ENCODE measurements at places on chromosomes 6 and 20.

- no peak overlapping the region for H3K27ac ChIP-seq
- H3K36me3 ChIP-seq: peaks cover 29% of the 10 kb centered on the region
- no peaks in the 10 kb centered on the region for H3K27me3 ChIP-seq
- H3K4me1 ChIP-seq: peaks cover 11% of the 10 kb centered on the region
- DNase-seq: no peak
Measured at GRCh38 chr6:37483252-37483901, 16.3 kb downstream of the CCDC167 start.

GRCh38 chr6:143867236-143867635 lies 3.0 kb downstream of the ZC2HC1B start:
- H3K4me3 ChIP-seq: no peak overlapping the region
- H3K27me3 ChIP-seq: no peaks in the 10 kb centered on the region
- peaks cover 32% of the 10 kb centered on the region for H3K36me3 ChIP-seq
- peaks cover under 1% of the 10 kb centered on the region for H3K4me1 ChIP-seq

- no peak overlapping the region for H3K4me3 ChIP-seq
- H3K27ac ChIP-seq: no peak overlapping the region
- H3K27me3 ChIP-seq: no peaks in the 10 kb centered on the region
- no peaks in the 10 kb centered on the region for H3K4me1 ChIP-seq
Measured at GRCh38 chr6:15504581-15505350, 158.1 kb downstream of the DTNBP1 start.

DNA sequence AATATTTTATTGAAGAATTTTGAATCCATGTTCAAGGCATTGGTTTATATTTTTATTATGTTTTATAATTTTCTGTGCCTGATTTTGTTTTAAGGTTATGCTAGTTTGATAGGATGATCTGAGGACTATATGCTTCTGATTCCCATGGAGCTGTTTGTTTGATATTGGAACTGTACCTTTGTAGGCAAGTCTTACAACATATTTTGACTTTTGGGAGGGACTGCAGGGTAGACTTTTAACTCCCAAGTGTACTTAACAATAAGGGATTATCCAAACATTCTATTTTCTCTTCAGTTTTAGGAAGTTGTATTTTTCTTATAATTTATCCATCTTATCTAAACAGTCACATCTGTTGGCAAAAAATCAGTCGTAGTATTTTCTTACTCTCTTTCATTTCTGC lies 82.6 kb downstream of the HIVEP1 start:
- H3K36me3 ChIP-seq: peaks cover 22% of the 10 kb centered on the region
- H3K4me3 ChIP-seq: no peak overlapping the region

DNA sequence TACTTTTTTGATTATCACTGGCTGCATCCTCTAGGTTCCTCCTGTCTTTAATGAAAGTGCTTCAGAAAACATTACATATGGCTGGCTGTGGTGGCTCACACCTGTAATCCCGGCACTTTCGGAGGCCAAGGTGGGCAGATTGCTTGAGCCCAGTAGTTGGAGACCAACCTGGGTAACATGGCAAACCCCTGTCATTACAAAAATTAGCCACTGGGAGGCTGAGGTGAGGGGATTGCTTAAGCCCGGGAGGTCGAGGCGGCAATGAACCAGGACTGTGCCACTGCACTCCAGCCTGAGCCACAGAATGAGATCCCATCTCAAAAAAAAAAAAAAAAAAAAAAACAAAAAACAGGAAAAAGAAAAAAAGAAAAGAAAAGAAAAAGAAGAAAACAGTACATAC lies 35.3 kb downstream of the BEND3 start:
- no peak for DNase-seq
- H3K4me1 ChIP-seq: peaks cover 3% of the 10 kb centered on the region
- no peak overlapping the region for H3K4me3 ChIP-seq
- peaks cover 9% of the 10 kb centered on the region for H3K36me3 ChIP-seq

Data from activated CD4-positive, alpha-beta T cell treated with anti-CD3 and anti-CD28 coated beads, Interleukin-2, amount 10 ng/mL, durations not matched to agents 7 days and 5 days (primary cell).